ENCODE measurements at places on chromosomes 2 and 18.

GRCh38 chr2:143356336-143356735 lies 227.1 kb downstream of the ARHGAP15 start:
- DNase-seq, result no peak

DNA sequence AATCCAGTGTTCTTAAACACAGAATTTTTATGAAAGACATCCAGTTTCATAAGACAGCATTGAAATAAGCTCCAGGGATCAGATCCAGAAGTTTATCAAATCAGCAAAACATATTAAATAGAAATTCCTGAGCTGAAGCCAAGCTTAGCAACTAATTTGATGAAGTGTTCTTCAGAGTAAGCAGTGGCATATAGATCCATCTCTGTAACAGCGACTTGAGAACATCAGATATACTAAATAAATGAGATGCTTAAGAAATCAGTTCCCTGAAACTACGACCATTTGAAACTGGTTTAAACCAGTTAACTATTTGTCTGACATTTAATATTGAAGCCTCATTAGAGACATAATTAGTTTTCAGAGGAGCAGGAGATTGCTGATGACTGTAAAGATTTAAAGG lies 34.1 kb downstream of the PPP1R1C start:
- DNase-seq, result no peak

DNA sequence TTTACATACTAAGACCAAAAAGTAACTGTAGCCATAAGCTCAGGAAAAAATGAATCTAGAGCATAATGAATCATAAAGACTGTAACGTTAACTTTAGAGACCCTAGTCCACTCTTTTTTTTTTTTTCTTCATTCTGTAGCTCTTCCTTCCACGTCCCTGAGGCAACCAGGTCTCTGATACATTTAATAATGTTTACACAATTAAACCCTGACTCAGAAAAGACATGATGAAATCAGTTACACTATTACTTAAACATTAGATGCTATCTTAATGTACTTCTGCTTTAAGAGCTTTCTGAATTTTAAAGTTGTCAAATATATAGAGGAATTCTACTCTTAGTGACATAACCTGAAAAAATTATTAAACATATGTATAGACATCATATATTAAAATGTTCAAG lies 1121.5 kb upstream of the DDX18 start:
- no peak for DNase-seq

DNA sequence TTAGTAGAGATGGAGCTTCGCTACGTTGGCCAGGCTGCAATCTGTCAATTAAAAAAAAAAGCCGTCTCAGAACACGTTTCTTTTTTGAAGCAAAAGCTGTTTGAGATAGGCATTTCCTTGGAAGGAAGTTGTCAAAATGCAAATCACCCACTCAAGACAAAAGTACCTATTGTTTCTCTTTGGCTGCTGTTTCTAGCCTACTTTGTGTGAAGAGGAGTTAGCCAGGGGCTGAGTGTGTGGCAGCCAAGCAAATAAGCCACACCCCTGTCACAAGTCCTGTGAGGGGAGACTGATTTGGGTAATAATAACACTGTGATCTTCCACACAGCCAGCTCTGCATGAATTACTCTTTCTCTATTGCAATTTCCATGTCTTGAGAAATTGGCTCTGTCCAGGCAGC lies 47.4 kb upstream of the CDCA7 start:
- DNase-seq, result peak; percentile 42
